OCI-LY7 (cell line): ENCODE measurements at places on chromosomes 5 and 9.

DNA sequence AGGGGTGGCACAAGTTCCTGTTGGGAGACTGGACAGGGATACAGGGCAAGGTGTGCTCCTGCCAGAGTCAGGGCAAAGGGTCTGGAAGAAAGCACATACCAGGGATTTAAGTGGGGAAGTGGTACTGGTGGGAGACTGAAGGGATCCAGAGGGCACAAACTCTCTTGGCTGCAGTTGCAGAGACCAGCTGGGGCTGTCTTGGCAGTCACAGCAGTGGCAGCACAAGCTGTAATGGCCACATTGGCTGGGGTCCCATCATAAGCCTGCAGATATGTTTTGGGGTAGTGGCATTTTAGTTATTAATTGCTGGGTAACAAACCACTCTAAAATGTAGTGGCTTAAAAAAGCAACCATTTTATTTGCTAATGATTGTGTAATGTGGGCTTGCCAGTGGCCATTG, 492.2 kb downstream of the ENC1 start:
- DNase-seq: no peak

GRCh38 chr5:133384903-133385302, 227.4 kb downstream of the FSTL4 start:
- no peak for DNase-seq

DNA sequence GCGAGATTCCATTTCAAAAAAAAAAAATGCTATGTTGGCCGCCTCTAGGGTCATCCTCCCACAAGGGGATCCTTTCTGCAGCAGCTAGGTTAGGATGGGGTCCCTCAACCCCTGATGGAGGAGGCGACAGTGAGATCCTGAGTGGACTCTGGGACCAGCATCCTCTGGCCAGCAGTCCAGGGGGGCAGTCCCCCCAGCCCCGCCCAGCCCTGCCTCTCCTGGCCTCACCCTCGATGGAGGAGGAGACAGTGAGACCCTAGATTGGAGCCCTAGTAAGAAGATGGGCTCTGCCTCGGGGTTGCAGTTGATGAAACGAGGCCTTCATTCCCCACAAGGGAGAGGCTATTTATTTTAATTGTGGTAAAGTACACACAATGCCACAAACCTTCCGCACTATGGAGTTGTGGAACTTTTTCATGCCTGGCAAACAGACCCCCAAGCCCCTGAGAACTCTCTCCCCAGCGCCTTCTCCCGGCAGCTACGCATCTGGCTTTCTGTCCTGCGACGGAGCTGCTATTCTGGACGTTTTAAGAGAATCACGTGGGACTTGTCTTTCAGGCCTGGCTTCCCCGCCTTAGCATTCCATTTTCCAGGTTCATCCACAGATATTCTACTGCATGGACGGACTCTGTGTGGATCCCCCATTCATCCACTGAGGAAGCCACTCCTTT, 15.8 kb downstream of the VAV2 start:
- no peak for DNase-seq

DNA sequence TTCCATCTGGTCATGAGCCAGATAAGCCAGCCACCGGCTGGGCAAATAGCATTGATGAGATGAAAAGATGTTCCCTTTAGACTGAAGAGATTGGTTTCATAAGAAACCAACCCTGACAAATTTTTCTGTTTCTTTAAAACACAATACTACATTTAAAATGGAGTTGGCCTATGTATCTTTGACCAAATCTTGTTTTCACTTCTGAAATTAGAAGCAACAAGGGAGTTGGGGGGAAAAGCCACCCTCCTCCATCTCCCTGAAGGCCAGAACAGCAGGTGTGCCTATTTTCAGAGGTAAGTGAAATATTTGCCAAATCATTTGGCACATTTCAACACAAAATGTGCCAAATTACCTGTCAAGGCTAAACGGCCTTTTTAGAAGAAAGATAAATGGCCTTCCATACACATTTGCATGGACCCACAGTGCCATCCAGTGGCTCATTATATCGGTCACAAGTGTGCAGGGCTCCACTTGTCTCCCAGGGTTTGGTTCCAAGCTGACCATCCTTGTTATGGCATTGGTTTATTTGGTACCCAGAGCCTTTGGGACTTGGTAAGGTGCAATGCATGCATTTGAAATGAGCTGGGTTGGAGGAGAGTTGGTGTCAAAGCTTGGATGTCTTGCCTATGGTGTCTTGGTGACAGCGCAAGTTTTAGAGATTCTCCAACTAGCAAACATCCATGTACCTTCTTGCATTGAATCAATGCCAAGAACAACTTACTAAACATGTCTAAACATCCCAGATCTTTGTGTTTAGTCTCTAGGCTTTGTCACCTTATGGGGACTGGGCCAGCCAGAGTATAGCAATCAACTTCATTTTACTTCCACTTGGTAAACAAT, 372.0 kb upstream of the KIF2A start:
- DNase-seq: peak; percentile 11

DNA sequence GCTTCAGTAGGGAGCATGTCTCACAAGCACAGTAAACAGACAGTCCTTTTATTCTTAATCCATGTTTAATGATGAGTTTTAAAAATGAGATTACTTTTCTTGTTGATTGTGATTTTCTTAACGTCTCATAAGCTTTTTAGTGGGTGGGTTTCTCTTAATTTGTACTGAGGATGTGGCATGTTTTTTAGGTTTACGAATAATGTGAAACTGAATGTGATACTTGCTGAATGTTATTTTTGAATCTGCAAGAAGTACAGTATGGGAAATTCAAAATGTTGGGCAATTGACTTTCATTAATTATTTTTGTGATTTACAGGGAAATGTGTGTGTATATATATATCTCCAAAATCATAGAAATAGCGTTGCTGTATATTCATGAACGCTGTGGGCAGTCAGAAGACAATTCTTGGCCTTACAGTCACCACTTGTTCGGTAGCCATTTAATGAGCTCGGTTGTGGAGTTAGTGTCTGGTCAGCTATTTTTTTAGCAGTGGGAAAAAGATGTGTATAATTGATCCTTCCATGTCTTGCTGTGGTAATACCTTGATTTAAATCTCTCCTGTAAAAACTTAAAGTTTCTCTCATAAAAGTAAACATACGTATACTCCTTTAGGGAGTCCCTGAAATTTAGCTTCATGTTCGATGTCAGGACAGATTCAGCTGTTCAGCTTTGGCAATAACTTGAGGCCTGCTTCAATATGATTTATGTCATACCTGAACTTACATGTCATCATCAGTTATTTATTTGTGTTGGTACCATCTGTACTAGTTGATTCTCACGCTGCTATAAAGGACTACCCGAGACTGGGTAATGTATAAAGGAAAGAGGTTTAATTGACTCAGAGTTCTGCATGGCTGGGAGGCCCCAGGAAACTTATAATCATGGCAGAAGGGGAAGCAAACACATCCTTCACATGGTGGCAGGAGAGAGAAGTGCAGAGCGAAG, 15.0 kb downstream of the ICE1 start:
- DNase-seq: no peak
